ENCODE measurements at places on chromosomes 5 and 9.

DNA sequence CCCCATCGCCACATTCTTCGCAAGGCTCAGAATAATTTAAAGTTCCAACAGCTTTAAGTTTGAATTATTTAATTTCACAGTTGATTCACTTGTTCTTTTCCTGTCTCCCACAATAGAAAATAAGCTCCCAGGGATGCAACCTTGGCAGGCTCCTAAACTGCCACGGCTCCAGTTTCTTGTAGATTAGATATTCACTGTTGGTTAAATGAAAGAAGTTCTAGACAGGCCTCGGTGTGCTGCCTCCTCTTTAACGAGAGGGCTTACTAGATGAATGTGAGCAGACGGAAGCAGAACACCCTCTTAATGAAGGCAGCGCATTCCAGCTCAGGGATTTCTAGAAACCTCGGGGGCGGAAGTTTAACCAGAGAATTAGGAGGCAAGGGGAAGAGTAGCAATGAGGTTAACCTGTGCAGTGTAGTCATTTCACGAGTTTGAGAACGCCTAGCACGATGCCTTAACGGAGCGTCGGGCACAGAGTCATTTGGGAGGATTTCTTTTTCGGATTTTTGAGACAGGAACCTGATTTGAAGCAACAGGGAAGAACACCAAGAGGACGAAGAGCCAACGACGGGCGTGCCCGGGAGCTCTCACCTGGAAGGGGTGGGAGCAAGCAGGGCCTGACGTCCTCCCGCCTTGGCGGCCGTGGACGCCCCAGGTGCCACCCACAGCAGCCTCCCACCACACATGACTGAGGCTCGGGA lies 637 bp upstream of the SMC5 start:
- DNase-seq: no peak

GRCh38 chr5:3741374-3741770 lies 145.7 kb downstream of the IRX1 start:
- no peak for DNase-seq

DNA sequence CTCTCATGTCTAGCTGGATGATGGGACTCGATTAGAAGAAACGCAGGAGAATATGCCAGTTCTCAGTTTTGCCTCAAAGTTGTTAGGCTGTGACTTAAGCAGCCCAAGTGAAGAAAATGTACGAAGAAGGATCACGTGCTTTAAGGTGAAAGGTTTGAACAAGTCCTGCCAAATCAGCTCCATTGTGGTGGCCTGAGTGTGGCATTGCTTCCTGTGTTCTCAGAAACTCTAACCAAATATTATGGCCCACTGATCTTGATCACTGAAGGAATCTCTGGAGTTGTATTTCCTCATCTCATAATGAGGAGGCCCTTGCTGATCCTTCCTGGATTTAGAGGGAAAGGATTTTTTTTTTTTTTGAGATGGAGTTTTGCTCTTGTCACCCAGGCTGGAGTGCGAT lies 44.0 kb downstream of the OTULIN start:
- DNase-seq: no peak

- no peak for DNase-seq
Observed at GRCh38 chr5:173472784-173473278, 143.6 kb downstream of the BOD1 start.

GRCh38 chr9:92404042-92404836 lies at the start of gene OGN:
TSS of gene OGN (minus strand) at chr9:92404578. CDS start at chr9:92403407, 1,171 bp downstream.
- DNase-seq: no peak

GRCh38 chr9:36865731-36866635 lies 168.1 kb downstream of the PAX5 start:
- DNase-seq: no peak

- no peak for DNase-seq
Observed at GRCh38 chr9:129340427-129341170, 162.5 kb upstream of the IER5L start.

GRCh38 chr9:128550770-128551656 lies 1.4 kb upstream of the SPTAN1 start:
- DNase-seq: no peak

All from central memory CD4-positive, alpha-beta T cell (primary cell).